Ascending aorta (tissue), 2 donors: ENCODE measurements at places on chromosomes 3 and 15. TPM values are rescaled to one million over a fixed set of nuclear protein-coding genes. Genes with fewer than 3 reads are reported as not detected.

GRCh38 chr15:50260969-50261496, 4.5 kb downstream of the HDC start:
- H3K27ac ChIP-seq: no peak overlapping the region
- no peak overlapping the region for H3K4me3 ChIP-seq
- no peaks in the 10 kb centered on the region for H3K4me1 ChIP-seq
- DNase-seq: no peak

GRCh38 chr15:34341381-34342212, 1.3 kb downstream of the NOP10 start:
- peaks cover 13% of the 10 kb centered on the region for H3K4me1 ChIP-seq
- peak overlapping the region; percentile 67 for H3K4me3 ChIP-seq
- no peaks in the 10 kb centered on the region for H3K27me3 ChIP-seq
- DNase-seq: no peak
- no peak overlapping the region for H3K27ac ChIP-seq

DNA sequence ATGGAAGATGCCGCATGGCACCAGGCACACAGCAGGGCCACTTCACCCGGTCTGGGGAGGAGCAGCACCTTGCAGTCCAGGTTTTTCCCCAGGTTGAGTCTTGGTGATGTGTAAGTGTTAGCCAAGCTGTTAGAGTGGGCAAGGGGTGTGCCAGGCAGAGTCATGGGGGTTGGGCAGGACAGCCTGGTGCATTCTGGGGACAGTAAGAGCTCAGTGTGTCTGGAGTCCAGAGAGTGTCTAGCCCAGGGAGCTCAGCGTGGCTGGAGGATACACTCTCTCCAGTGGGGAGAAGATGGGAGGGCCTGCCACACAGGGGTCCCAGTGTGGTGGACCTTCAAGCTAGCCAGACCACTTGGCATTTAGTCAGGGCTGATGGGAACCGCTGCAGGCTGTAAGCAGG, 87.4 kb downstream of the AAGAB start:
- peaks cover 12% of the 10 kb centered on the region for H3K36me3 ChIP-seq
- H3K4me1 ChIP-seq: peaks cover 12% of the 10 kb centered on the region
- H3K27me3 ChIP-seq: no peaks in the 10 kb centered on the region
- no peak for DNase-seq
- H3K4me3 ChIP-seq: no peak overlapping the region

DNA sequence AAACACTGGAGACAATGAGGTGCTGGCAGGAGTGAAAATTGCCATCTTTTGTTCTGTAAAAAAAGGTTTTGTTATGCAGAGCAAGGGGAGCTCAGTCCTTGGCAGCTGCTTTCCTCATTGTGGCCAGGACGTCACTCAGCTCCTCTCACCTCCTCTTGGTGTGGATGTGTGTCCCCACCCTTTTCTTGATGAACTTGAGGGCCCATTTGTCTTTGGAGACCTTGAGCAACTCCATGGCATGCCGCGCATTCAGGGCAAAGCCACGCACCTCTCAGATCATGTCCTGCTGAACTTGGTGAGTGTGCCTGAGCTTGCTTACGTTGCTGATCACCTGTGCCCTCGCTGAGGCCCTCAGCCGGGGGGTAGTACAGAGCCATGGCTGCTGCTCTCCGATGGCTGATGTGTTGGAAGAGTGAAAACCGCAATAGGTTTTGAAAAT, 24.5 kb upstream of the BDH1 start:
- no peak overlapping the region for H3K4me3 ChIP-seq
- DNase-seq: no peak
- H3K27ac ChIP-seq: no peak overlapping the region
- H3K36me3 ChIP-seq: no peaks in the 10 kb centered on the region
- H3K27me3 ChIP-seq: no peaks in the 10 kb centered on the region

- peak overlapping the region; percentile 19 for H3K27ac ChIP-seq
- DNase-seq: no peak
- no peaks in the 10 kb centered on the region for H3K36me3 ChIP-seq
- peaks cover 25% of the 10 kb centered on the region for H3K4me1 ChIP-seq
- no peak overlapping the region for H3K4me3 ChIP-seq
- H3K27me3 ChIP-seq: no peaks in the 10 kb centered on the region
Measured at GRCh38 chr3:159807137-159808040, 181.2 kb upstream of the IL12A start.

- H3K27me3 ChIP-seq: no peaks in the 10 kb centered on the region
- no peaks in the 10 kb centered on the region for H3K4me1 ChIP-seq
- no peak overlapping the region for H3K27ac ChIP-seq
- no peak overlapping the region for H3K4me3 ChIP-seq
- DNase-seq: no peak
Measured at GRCh38 chr3:58639001-58639400, 27.6 kb downstream of the FAM3D start.

GRCh38 chr15:67840749-67841512, 1.1 kb upstream of the RNU6-1 start:
- H3K27ac ChIP-seq: peak overlapping the region; percentile 98
- peak overlapping the region; percentile 65 for H3K4me3 ChIP-seq
- DNase-seq: no peak
- peaks cover under 1% of the 10 kb centered on the region for H3K4me1 ChIP-seq
- no peaks in the 10 kb centered on the region for H3K36me3 ChIP-seq

DNA sequence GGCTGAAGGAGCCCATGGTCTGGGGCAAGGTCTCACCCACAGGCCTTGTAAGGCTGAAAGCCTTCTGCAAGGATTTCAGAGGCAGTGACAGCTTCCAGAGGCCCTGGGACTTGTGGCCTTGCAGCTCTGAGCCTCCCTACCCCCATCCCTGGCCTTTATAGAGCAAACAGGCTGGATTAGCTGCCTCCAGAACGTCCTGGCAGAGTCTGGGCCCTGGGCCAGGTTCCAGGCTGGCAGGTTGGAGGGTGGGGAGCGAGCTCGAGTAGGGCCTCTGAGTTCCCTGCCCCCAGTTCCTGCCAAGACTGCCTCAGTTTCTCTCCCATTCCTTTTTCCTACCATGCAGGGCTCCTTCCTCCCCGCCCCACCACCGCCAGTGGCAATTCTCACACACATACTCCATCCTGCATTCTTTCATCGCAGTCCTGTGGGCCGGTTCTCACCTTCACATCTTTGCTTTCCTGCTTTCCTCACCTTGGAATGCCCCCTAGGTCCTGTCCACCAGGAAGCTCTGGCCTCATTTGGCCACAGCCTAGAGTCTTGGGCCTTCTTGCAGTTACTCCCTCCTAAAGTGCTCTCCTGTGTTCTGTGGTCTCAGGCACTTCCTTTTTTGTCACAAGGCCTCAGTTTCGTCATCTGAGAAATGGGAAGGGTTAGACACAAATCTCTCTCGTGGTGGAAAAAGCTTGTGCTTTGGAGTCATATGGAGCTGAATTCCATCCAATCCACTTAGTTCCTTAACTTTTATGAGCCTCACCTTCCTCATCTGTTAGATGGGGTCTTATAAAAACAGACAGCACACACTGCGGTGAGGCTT, 2.7 kb downstream of the LMAN1L start:
- H3K27me3 ChIP-seq: no peaks in the 10 kb centered on the region
- H3K4me3 ChIP-seq: no peak overlapping the region
- no peak overlapping the region for H3K27ac ChIP-seq
- no peaks in the 10 kb centered on the region for H3K36me3 ChIP-seq

DNA sequence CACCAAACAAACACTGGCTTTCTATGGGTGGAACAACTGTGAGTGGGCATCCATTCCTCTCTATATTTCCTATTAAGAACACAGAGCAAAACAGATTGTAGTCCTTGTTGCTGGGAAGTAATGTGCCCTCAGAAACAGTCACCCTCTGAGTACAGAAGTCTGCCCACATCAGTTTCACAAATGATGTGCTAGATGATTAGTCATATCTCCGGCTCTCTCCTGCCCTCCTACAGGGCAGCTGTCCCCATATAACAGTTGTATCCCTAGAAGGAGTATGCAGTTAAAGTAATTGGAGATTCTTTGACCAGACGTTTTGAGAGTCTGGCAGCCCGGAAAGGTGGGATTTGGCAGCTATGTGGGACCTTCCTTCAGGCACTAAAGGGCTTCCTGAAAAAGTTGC, 159.9 kb downstream of the APBA2 start:
- no peaks in the 10 kb centered on the region for H3K27me3 ChIP-seq
- no peak overlapping the region for H3K4me3 ChIP-seq
- no peak overlapping the region for H3K27ac ChIP-seq
- no peaks in the 10 kb centered on the region for H3K4me1 ChIP-seq
- no peak for DNase-seq
- no peaks in the 10 kb centered on the region for H3K36me3 ChIP-seq

PDZRN3 gene
- total RNA-seq: 71.9 TPM

RSL24D1 gene
- 15.3 TPM for total RNA-seq

FBLN2 gene
- 323 TPM for total RNA-seq
